Stimulated activated CD4-positive, alpha-beta T cell treated with anti-CD3 and anti-CD28 coated beads, Interleukin-4, amount 100 ng/mL, for 1 hour (primary cell): ENCODE measurements at places on chromosomes 5 and 9.

DNA sequence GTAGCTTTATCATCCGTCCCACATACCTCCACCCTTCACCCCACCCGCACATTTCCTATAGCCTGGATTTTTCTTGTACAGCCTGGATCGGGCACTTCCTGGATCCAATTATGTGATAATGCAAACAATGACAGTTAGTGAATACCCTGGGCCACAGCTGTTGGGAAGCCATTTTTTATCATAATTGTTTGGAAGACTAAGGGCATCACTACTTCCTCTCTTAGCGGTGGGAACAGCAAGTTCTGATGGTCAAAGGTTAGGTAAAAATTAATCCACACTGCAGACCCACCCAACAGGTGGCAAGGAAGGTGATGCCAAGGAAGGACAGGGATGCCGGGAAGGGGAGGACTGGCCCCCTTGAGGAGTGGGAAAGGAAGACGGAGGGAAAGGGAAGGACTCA lies 183.7 kb downstream of the SAXO1 start:
- DNase-seq: no peak

DNA sequence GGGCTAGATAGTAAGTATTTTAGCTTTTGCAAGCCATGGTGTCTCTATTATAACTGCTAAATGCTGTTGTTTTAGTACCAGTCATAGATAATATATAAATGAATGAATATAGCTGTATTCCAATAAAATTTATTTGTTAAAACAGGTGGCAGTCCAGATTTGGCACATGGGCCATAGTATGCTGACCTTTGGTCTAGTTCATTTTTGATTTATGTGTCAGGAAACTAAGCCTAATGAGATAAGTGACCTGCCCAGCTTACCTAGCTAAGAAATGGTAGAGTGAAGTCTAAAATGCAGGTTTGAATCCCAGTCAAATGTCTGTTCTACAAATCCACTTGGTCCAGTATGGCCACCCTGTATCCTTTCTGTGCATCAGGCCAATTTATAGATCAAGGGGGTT lies 139.3 kb downstream of the ALDH1A1 start:
- DNase-seq: no peak

GRCh38 chr5:172574871-172575223 lies 66.2 kb upstream of the NEURL1B start:
- DNase-seq: no peak

GRCh38 chr5:145130996-145131395 lies 704.1 kb downstream of the PRELID2 start:
- no peak for DNase-seq

DNA sequence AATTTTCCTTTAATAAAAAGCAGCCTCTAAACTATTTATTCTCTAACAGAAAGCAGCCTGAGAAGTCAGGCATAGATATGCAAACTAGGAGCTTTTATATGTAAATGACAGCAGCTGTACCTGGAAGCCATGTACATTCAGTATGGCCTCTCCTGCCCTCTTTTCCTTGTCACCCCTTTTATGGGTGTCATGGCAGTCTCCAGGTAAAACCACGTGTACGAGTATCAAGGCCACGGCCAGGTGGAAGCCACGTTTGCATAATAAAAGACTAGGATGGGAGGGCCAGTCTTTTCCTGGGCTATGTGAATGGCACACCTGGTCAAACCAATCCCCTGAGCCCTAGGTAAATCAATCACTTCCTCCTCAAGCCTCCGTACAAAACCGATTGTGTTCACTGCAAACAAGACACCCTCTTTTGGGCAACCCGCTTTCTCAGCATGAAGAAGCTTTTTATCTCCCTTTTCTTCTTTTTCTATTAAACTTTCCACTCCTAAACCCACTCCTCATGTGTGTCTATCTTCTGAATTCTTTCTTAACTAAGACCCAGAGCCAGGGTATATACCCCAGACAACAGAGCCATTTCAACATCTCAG lies 419.5 kb upstream of the CTNND2 start:
- DNase-seq: no peak

DNA sequence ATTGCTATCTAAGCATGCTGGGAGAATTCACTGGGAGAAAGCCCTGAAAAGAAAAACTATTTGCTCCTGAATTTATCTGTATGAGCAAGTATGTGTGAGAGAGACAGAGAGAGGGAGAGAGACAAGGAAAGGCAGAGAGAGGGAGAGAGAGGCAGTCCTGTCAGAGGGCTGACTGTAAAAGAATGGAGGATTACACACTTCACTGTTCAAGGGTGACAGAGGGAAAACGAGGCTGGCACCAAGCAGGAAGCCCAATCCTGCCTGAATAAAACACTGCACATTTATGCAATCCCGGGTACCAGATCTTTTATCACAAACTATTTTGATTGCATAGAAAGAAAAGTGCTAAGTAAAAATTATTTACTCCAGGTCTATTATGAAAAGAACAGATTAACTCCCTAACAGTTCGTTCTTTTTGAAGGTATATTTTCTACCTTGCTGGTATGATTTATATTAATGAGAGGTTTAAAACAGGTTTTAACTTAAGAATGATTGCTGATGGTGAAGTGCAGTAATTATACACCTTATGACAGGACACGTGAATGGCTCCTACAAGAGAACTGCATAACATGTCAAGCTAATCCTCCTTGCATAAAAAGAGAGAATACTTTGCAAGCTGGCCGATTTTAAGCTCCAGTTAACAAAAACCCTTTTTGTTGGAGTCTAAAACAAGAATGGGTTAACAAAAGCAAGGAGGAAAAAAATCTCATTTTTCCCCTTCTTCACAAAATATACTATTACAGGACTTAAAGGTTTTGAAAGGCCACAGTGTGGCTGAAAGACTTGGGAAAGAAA lies 82.5 kb downstream of the NFIB start:
- DNase-seq: no peak
